Urinary bladder (tissue), 4 donors: ENCODE measurements at places on chromosomes 5 and 9. TPM values are rescaled to one million over a fixed set of nuclear protein-coding genes. Genes with fewer than 3 reads are reported as not detected.

SPATA31D3 gene
- not detected for total RNA-seq

IL31RA gene
- 0.26 TPM for total RNA-seq

DNA sequence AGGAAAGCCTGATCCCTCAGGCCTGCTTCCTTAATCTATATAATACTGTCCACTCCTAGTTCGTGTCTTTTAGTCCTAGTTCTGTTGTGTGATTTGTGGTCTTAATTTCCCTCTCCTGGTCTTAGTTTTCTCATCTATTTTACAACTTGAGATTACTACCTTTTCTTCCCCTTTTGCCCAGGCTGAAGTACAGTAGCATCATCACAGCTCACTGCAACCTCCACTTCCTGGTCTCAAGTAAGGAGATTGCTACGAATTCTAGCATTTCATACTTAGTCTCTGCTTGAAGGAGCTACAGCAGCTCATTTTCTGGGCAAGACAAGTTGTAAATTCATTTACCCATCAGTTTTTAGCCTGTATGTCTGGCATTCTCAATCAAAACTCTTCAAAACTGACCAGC lies 5.5 kb downstream of the TRIM32 start:
- no peak for DNase-seq

DNA sequence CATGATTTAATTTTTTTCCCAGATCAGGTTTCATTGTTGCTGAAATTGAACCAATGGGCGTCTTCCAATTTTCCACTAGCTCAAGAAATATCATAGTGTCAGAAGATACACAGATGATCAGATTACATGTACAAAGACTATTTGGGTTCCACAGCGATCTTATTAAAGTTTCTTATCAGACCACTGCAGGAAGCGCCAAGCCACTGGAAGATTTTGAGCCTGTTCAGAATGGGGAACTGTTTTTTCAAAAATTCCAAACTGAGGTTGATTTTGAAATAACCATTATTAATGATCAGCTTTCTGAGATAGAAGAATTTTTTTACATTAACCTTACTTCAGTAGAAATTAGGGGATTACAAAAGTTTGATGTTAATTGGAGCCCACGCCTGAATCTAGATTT lies 251.6 kb downstream of the ADGRV1 start:
- DNase-seq: no peak
